ENCODE measurements at places on chromosomes 5 and 9.

- DNase-seq = peak; percentile 3
Observed at GRCh38 chr9:72443855-72444254, 77.6 kb upstream of the TMC1 start.

- DNase-seq = no peak
Observed at GRCh38 chr9:111917201-111917600, 20.6 kb downstream of the UGCG start.

- peak; percentile 47 for DNase-seq
Observed at GRCh38 chr5:157471709-157472108, 11.7 kb downstream of the NIPAL4 start.

GRCh38 chr9:82021198-82021597 is 32.6 kb downstream of the SPATA31D1 start:
- no peak for DNase-seq

- no peak for DNase-seq
Observed at GRCh38 chr9:98210435-98210834, 18.0 kb upstream of the CORO2A start.

Data from RPMI8226 (cell line).